HCT116 (cell line): ENCODE measurements at places on chromosomes 16 and 17.

GRCh38 chr16:87715658-87716057, 50.1 kb downstream of the KLHDC4 start:
- DNase-seq = no peak

- DNase-seq = no peak
Observed at GRCh38 chr16:87765473-87765775, 362 bp downstream of the KLHDC4 start.

DNA sequence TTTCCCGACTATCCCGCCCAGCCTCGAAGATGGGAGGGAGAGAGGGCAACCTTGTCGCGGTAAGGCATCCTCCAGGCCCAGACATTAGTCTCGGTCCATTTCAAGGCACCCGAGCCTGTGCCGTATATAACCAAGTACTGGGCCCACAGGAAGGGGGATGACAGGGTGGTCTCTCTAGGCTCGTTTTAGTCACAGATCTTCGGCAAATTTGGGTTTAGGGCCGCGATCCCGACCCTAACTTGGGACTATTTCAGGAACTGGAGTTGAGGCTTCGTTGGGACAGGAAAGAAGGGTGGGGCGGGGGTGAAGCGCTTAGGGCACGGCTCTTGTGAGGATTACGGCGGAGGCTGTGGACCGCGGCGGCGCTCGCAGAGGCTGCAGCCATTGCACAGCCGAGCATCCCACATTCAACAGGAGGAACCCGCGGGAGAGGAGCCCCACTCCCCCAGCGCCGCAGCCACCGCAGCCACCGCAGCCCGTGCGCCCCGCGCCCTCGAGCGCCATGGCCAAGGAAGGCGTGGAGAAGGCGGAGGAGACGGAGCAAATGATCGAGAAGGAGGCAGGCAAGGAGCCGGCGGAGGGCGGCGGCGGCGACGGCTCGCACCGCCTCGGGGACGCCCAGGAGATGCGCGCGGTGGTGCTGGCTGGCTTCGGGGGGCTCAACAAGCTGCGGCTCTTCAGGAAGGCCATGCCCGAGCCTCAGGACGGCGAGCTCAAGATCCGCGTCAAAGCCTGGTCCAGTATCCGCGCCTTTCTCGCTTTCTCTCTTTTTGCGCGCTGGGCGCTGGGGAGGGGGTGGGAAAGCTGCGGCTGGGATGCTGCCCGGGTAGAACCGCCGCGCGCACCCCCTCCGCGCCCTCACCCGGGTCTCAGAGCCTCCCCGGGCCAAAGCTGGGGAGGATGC, at the start of gene VAT1L:
VAT1L (plus strand) TSS at position 384 of the 904 bp plus-strand sequence; CDS start at position 503, 119 bp downstream.
- no peak for DNase-seq

DNA sequence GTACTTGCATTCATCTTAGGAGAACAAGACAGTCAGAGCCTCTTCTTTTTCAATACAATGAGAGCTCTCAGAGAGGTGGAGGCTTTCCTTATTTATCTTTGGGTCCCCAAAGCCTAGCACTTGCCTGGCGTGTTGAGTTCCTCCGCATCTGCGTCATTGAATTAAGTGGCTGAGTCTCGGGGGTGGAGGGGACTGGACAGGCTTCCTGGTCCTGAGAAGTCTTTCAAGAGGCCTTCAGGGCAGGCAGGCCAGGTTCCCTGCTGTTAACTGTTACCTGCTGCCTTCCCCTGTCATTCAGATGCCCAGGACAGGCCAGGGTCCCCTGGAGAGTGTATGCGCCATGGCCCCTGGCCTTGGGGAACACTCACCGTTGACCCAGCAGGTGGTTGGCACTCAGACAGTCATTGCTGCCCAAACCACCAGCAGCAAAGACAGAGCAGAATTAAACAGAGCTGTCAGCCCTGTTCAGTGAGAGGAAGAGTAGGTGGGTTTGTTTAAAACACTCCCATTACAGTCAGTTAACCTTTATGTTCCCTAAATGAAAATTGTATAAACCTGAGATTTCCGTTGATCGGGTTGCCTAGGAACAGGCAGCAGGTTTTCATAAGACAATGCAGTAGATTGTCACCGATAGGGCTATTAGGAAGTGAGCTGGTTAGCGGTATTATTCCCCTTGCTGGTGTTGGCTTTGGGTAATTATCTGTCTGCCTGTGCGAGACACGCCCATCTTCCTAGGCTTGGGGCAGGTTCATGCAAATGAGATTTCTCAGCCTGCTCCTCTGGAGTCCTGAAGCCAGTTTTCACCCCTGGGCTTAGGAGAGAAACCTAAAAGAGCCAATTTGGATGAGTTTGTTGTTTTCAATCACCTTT, 132.7 kb downstream of the CCDC182 start:
- no peak for DNase-seq

- DNase-seq = no peak
Observed at GRCh38 chr17:64335486-64335885, 55.2 kb downstream of the PECAM1 start.

DNA sequence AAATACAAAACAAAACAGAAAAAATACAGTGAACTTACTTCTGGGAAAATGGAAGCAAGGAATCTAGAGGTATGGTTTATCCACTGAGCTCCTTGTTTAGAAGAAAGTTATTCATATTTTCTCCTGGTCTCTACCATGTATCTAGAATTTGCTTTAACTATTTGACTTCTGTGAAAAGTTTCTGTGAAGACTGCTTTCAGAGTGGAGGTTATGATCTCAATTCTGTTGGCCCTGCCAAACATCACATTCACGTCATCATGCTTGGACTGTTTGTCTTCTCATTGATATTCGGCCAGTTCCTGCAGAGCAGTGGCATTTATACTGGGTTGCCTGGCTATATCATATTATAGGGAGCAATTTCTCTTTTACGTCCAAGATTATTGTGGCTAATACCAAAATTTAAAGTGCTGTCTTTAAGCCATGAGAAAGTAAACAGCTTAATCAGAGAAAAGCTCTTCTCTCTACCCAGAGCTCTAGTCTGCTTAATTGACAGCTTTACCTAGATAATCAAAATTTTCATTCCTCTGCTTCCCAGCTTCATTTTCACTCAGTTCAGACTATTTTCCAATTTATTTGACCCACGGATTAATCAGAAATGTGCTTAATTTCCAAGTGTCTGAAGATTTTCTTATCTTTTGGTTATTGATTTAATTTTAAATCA, at the start of gene ABCA8:
ABCA8 (minus strand) TSS at position 212 of the 661 bp plus-strand sequence. CDS start 13,358 bp downstream, outside the sequence.
- DNase-seq = no peak

DNA sequence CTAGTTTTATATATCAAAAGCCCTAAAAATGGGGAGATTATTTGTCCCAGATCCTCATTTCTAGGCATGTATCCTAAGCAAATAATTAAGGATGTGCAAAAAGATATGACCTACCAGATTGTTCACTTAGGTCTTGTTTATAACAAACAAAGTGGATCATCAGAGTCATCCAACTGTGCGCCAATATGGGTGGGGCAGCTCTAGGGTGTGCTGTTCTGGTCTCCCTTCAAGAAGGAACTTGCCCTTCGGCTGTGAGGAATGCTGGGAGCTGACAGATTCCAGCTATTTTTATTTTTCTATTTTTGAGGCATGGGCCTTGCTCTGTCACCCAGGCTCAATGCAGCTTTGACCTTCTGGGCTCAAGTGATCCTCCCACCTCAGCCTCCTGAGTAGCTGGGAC, 13.8 kb downstream of the CHP2 start:
- no peak for DNase-seq

DNA sequence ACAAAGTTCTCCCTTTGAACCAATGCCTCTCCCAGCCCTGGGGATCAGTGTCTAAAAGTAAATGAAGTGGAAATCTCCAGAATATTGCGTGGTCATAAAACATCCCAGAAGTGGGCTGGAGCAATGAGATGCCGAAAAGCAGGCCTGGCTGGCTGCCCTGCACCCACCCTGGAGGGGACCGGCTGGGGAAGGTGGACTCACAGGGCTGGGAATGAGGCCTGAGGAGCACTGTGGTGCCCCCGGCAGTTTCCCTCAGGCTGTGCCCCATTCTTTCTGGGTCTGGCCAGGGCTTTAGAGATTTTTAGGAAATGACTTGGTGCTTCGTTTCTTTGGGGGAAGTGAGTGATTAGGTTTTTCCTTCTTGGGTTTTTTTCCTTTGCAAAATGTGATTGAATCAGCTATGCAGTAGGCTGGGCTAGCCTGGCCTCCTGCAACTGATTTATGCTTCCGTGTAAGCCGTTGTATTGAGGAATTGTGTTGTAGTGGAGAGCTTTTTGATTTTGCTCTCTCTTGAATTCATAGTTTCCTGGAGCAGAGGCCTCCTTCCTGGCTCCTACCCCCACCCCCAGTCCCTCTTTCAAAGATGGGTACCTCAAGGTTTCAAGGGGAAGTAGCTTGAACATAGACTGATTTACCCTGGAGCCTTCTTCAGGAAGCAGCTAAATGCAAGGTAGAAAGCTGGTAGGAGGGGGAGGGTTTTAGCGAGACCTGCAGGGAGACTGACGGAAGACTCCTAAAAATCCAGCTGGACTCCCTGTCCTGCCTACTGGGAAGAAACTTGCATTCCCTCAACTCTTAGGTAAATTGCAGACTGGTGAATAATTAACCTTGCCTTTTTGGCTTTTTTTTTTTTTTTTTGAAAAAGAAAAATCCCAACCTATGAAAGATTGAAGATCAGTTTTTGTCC, 170.2 kb downstream of the RAB11FIP4 start:
- no peak for DNase-seq

GRCh38 chr16:50607970-50608557, 59.9 kb downstream of the NKD1 start:
- no peak for DNase-seq

DNA sequence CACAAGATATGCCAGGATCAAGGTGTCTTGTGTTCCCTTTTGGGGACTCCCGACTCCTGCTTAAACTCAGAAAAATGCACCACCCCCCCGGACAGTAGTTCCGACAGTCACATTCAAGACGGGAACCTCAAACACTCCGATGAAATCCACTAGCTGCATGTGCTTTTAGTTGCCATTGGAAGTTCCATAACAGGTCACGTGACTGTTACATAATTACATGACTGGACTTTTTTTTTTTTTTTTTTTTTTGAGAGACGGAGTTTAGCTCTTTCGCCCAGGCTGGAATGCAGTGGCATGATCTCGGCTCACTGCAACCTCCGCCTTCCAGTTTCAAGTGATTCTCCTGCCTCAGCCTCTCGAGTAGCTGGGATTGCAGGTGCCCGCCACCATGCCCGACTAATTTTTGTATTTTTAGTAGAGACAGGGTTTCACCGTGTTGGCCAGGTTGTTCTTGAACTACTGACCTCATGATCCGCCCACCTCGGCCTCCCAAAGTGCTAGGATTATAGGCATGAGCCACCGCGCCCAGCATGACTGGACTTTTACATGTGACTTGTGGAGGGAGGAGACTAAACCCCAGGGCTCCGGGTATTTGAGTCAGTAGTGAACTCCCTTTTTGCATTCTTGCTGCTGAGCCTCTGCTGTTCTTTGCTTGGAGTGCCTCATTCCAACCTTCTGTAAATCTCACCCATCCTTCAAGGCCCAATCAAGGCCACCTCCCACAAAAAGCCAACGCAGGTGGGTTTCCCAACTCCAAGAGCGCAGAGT, 1.6 kb downstream of the SIRT7 start:
- DNase-seq = no peak

- no peak for DNase-seq
Observed at GRCh38 chr16:56048425-56049105, 142.7 kb upstream of the GNAO1 start.

DNA sequence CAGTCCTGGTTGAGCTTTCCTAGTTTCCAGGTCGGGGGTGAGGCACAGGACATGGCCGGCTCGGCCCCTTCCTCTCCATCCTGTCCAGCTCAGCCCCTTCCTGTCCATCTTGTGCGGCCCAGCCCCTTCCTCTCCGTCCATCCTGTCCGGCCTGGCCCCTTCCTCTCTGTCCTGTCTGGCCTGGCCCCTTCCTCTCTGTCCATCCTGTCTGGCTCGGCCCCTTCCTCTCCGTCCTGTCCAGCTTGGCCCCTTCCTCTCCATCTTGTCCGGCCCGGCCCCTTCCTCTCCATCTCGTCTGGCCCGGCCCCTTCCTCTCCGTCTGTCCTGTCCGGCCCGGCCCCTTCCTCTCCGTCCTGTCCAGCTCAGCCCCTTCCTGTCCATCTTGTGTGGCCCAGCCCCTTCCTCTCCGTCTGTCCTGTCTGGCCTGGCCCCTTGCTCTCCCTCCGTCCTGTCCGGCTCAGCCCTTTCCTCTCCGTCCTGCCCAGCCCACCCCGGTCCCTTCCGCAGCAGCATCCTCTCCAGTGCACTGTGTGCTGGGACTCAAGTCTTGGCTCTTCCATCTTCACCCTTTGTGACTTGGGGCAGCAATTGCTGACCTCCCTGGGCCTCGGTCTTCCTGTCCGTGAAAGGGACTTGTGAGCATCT, 5.5 kb upstream of the ZNF750 start:
- DNase-seq = no peak

GRCh38 chr17:30290696-30291542, 825 bp downstream of the BLMH start:
- DNase-seq = no peak

GRCh38 chr17:50219342-50219741, 17.9 kb upstream of the COL1A1 start:
- no peak for DNase-seq

GRCh38 chr16:58057121-58057520, 31.6 kb downstream of the MMP15 start:
- no peak for DNase-seq

GRCh38 chr16:20323591-20324117, 3.7 kb downstream of the GP2 start:
- DNase-seq = no peak

DNA sequence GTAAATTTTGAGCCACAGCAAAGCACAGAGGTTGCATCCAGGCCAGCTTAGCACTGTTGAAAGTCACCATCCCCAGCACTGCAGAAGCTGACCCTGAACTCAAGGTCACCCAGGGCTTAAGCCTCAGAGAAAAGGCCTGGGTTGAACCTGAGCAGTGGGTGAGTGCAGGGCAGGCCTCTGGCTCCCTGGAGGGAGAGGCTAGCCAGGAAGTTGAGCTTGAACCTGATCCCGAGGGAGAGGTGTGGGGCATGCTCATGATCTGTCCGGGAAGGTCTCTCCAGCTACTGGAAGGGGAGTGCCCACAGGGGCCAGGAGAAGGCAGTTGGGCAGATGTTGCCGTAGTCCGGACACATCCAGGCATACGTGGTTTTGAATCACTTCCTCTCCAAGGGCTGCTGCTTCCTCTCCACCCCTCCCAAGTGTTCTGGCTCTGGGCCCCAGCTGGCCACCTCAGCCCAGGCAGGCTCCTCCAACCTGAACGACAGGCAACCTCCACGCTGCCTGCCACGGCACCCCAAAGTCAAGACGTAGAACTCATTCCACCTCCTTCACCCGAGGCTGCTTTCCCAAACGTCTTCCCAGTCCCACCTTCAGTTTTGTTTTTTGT, 18.4 kb downstream of the CARHSP1 start:
- DNase-seq = no peak

DNA sequence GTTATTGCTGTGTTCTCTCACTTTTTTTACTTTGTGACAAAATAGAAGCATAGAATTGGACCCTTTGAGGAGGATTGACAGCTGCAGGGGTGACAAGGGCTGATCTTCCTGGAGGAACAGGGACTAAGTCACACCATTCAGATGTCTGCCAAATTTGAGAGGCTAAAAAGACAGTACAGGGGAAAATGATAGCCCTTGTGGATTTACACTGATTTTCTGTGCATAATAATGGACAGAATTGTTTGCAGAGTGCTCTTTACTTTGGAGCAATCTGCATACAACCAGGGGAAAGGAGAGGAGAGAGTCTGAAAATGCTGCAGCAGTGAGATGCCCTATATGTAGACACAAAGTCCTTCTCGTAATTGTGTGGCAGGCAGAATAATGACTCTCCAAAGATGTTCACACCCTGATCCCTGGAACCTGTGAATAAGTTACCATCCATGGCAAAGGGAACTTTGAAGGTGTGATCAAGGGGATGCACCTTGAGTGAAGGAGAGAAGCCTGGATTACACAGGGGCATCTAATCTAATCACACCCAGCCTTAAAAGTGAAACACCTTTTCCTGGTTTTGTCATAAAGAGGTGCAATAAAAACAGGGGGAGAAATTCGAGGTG, 221.4 kb upstream of the CPHXL start:
- DNase-seq = no peak

- DNase-seq = peak; percentile 34
Observed at GRCh38 chr16:85659805-85660511, 28.8 kb downstream of the GINS2 start.
